Stimulated activated CD4-positive, alpha-beta T cell treated with anti-CD3 and anti-CD28 coated beads, Interleukin-15, amount 100 ng/mL, for 48 hours (primary cell): ENCODE measurements at places on chromosomes 13 and 19.
A peak's percentile ranks its signal among the peaks of the same experiment; 100 is the strongest.

- no peak for DNase-seq
These were observed 7.5 kb upstream of the ARRDC2 start for GRCh38 chr19:18000480-18000914.

DNA sequence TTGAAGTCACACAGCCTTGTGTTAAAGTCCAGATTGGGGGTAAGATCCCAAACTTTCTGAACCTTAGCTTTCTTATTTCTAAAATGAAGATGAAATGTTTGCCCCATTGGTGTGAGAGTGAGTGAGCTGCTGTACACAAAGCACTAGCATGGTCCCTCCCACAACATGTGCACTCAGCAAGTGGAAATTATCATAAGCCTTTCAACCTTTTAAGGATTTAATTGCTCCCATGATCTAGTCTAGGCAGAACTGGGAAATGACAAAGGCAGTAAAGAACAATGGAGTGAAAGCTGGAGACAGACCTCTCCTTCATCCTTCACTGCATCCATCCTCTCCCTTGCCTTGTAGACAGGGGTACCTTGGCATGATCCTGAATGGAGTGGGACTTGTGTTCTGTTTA lies 76.0 kb upstream of the GPR12 start:
- DNase-seq, result no peak

DNA sequence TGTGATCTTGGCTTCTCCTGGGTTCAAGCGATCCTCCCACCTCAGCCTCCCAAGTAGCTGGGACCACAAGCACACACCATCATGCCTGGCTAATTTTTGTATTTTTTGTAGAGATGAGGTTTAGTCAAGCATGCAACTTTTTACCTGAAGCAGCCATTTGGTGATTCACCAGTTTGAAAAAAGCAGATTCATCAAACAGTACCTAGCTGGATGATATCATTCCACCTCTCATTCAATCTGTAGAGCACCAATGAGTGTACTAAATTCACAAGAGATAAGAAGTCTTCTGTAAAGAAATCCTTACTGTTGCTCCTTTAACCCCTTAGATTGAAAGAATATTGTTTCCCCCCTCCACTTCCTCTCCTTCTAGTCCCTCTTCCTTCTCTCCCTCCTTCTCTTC lies 261.1 kb upstream of the RFC3 start:
- DNase-seq, result no peak

GRCh38 chr13:75479102-75479740 lies 2.7 kb downstream of the TBC1D4 start:
- DNase-seq, result no peak

DNA sequence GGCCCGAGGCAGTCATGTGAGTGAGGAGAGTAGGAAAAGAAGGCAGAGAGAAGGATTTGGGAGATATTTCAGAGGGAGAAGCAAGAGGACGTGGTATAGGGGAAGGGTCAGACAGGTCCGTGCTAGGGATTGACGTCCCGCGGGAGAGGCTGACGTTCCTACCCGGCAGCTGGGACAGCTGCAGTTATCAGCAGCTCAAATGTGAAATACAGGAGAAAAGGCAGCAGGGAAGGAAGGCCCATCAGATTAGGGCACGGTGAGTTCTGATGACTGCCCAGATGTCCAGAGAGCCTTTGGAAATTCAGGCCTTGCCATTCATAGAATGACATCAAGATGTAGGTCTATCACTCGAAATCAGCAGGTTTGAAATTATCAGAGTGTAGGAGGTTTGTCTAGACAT lies 88.4 kb downstream of the IRS2 start:
- DNase-seq, result no peak

- no peak for DNase-seq
These were observed 95.9 kb upstream of the ZNF536 start for GRCh38 chr19:30276011-30276882.

DNA sequence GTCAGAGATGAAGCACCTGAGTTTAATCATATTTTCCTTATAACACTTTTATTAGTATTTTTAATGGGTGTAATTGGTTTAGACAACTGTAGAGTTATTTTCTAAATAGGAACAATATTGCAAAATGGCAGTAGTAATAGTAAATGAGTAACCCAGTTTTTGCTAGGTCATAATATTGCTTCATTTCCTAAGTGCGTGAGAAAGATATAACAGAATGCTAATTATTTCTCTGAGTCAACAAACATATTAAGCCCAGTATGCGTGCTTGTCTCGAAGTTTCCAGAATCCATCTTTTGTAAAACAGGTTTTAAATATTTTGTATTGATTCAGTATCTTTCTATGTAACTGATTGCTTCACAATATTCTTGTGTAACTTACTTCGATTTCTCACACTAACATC lies 315.3 kb downstream of the MYO16 start:
- DNase-seq, result no peak

DNA sequence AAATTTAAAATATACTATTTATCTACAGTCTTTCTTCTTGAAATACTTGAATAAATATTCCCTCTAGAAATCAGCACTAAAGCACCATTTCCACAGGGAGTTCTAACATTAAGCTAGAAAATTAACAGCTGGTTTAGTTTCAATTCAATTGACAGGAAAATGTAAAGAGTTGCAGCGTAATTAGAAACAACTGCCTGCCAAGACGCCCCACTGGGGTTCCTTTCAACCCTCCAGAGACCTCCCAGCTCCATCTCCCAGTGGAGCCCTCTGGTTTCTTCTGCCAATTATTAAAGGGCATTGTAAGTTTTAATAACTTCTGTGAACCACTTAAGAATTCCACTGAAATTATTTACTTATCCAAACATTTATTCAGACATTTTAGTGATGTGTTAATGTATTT lies 4.2 kb downstream of the GJA3 start:
- no peak for DNase-seq

- no peak for DNase-seq
These were observed 152.9 kb downstream of the EFNB2 start for GRCh38 chr13:106382534-106382933.

DNA sequence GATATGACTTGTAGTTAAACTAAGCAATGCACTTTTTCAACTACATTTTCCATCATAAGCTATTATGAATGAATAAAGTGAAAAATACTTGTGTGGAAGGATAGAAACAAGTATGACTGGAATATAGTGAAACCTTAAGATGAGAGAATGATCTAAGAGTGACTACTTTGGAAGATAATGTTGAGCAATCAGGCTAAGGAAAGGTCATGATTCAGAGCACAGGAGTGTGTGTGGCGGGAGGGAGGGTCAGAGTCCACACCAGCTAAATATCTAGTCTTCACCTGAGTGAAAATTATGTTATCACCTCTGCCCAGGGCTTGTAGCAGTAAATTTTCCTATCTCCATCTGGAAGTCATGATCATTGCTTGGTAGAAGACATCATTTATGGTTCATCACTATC lies 833.4 kb upstream of the ATXN8OS start:
- DNase-seq, result no peak

GRCh38 chr13:98347756-98348155 lies 170.7 kb upstream of the RNF113B start:
- DNase-seq, result no peak

- DNase-seq, result no peak
These were observed 6.3 kb downstream of the DPP9 start for GRCh38 chr19:4717191-4717965.

- DNase-seq, result no peak
These were observed 7.5 kb upstream of the ADAMTS10 start for GRCh38 chr19:8617984-8618383.

DNA sequence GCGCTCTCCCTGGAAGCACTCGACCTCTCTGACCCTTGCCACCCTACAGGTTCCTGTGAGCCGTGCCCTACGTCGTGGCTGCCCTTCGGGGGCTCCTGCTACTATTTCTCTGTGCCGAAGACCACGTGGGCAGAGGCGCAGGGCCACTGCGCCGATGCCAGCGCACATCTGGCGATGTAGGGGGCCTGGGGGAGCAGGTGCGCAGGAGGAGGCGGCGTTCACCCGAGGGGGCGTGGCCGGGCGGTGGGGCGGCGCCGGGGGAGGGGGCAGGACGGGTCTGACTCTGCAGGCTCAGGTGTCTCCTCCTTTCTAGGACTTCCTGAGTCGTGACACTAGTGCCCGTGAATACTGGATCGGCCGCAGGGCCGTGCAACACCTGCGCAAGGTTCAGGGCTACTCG lies 26.4 kb downstream of the CLEC4M start:
- peak; percentile 9 for DNase-seq

- no peak for DNase-seq
These were observed 302.8 kb downstream of the EFNB2 start for GRCh38 chr13:106232681-106233080.

- DNase-seq, result no peak
These were observed 155.6 kb downstream of the POSTN start for GRCh38 chr13:37442996-37443395.

DNA sequence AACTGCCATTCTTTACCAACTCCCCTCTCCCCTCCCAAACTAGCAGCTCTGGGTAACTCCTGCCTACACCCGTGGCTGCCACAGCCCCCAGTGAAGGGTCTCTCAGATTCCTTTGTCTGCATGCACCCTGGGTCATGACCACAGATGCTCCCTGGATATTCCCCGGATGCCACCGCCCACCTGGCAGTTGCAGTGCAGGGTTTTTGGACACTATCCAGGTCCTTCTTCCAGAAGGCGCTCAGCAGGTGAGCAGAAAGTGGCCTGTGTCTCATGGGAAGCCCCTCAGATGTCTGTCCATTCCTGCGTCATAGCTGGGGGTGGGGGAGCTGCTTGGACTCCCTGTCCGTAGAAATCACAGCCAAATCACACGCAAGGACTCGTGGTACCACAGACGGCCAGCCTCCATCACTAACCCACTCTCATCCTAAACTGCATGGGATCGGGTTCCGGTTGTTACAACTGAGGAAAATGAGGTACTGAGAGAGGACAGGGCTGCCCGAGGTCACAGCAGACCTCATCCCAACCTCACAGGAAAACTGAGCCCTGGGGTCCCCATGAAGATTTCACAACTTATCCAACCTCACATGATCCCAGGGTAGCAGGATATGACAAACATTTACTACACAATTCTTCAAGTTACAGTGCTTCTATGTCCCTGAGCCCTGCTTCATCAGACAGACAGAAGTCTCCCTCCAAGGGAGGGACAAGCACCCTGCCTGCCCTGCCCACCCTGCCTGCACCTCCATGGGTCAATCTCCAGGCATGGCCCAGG lies 38.6 kb downstream of the ELL start:
- DNase-seq, result no peak

GRCh38 chr19:4115050-4115817 lies 8.7 kb downstream of the MAP2K2 start:
- peak; percentile 41 for DNase-seq

- no peak for DNase-seq
These were observed 9.4 kb downstream of the ARHGEF1 start for GRCh38 chr19:41892173-41892902.

DNA sequence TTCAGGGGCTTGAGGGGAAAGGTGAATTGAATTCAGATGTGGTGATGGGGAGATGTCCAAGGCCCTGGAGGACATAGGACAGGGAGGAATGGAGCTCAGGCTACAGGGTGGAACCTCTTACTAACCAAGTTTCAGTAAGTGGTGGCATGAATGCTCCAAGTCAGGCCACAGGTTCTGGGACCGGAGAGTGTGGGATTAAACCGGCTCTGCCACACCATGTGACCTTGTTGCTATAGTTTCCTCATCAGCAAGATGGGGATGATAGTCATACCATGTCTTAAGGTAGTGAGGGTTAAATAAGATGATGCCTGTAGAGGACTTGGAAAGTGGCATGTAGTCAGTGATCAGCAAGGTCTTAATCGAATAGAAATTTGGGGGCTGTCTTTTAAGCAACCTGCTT lies 16.3 kb downstream of the GPR183 start:
- no peak for DNase-seq

- no peak for DNase-seq
These were observed 1.8 kb upstream of the IFI30 start for GRCh38 chr19:18171605-18172327.

GRCh38 chr13:86689911-86690310 lies 890.7 kb upstream of the SLITRK6 start:
- no peak for DNase-seq

DNA sequence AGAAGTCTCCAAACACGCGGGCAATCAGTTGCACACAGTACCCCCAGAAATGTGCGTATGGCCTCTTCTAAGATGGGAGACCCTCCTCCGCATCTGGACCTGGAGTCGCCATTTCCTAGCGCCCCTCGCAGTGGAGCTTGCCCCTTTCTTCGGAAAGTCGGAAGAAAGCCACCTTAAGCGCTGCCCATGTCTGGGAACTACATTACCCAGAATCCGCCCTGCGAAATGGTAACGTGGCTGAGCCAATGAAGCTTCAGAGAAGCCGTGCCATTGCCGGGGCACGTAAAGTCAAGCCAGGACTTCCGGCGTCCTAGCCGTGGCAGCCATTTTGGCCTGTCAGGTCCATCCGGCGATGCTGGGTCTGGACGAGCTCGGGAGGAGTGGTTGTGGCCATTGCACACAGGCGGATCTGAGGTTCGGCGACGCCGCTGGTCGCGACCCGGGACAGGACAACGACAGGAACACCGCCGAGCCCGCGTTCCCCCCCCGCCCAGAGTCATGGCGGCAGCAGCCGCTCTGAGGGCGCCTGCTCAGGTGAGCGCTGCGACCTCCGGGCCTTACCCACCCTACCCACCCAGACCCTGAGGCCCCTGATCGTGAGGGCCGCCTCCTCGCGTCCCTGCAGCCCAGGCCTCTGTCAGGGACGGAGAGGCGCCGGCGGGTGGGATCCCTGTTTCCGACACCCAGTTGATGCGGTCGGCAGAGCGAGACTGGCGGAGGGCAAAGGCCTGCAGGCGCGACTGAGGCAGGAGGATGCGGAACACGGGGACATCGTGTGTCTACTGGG lies at the start of gene ZNF586:
ZNF586 (plus strand) TSS at position 332 of the 787 bp plus-strand sequence; CDS start at position 499, 167 bp downstream.
- peak; percentile 78 for DNase-seq

- DNase-seq, result no peak
These were observed 10.3 kb downstream of the AKT2 start for GRCh38 chr19:40274585-40275544.

DNA sequence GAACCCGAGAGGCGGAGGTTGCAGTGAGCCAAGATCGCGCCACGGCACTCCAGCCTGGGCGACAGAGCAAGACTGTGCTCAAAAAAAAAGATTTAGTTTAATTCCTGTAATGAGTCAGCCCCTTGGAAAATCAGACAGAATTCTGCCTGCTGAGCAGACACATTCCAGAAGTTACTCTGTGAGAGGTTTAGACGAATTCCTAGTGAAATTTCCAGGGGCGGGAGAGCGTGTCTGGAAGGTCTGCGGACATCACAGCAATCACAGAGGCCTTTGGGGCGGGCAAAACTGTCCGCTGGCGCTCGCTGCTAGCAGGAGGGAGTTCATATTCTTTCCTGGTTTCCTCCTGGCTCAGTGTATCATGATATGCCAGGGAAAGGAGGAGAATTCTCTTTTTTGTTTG lies 17.5 kb downstream of the MISP start:
- no peak for DNase-seq

GRCh38 chr13:109096101-109096500 lies 466.7 kb downstream of the MYO16 start:
- no peak for DNase-seq

GRCh38 chr19:33445442-33446329 lies 72.2 kb downstream of the CEBPG start:
- DNase-seq, result no peak
